Forelimb muscle (tissue), 1 donor: ENCODE measurements at places on chromosomes 3 and 15.

- DNase-seq, result no peak
Observed at GRCh38 chr15:89936051-89936785, 23.5 kb upstream of the ARPIN start.

- DNase-seq, result no peak
Observed at GRCh38 chr15:58830556-58830955, 59.5 kb downstream of the MINDY2 start.

DNA sequence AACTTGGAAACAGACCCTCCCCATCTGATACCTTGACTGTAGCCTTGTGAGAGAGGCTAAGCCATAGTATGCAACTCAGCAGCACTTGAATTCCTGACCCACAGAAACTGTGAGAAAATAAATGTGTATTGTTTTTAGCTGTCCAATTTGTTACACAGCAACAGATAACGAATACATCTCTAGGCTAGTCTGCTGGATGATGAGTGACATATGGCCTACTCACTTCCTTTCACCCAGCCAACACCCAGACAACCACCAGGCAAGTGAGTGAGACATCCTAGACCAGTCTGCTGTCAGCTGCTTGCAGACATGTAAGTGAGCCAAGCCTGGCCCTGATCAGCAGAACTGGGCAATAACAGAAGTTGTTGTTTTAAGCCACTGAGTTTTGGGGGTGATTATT, 19.2 kb upstream of the SMAD6 start:
- DNase-seq, result no peak

- no peak for DNase-seq
Observed at GRCh38 chr15:45458746-45459403, 63.7 kb downstream of the SLC30A4 start.

- DNase-seq, result no peak
Observed at GRCh38 chr3:24832891-24833290, 338.2 kb upstream of the THRB start.

DNA sequence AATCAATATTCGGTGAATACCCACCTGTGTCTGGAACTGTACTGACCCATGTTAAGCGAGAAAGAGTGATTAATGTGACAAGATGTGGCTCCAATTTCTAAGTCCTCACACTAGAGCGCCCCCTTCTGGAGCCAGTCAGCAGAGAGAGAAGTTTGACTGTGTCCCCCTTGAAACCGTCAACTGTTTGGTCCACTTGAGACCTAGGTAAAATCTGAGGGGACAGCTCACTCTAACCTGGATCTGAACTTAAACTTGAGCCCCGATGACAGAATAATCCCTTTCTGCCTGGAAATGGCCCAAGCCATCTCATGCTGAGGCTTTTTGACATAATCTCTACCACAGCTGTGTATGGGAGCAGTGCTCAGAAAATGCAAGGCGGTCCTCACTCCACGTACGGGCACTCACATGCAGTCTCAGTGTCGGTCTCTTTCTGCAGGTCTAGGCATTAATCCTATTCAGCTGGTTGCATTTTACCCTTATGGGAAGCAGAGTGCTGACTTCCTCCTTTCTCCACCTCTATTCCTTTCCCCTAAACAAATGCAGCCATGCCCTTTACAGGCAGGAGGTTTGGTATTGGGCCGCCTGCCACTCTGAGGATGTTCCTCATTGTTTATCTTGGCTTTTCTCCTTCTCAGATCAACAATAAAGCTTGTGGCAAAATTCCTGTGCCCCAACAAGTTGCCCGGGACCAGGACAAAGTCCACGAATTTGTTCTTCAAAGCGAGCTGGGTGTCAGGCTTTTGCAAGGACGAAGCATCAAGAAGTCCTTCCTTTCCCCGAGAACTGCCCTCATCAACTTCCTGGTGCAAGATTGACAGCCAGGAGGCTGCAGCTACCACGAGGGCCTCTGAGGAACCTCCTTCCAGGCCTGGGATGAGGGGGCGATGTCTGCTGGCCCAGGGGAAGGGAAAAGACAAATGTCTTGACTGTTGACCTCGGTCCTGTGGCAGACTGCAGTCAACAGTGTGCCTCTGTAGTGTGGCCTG, 47.5 kb upstream of the LIMD1 start:
- no peak for DNase-seq

DNA sequence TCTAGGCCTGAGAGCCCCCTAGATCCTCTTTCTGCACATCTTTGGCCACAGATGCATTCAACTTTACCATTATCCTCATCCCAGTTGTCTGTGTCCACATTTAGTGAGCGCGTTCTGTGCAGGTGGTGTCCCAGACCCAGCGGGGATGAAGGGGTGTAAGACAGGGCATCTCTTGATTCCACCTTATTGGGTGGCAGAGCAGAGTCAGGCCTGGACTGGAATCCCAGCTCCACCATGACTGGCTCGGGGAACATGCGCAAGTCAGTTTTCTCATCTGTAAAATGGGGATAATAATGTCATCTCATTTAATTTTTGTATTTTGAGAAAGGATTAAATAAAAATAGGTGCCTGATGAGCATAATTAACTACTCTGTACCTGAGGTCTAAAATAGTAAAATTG, 7.8 kb downstream of the SMAD6 start:
- DNase-seq, result no peak

- DNase-seq, result no peak
Observed at GRCh38 chr3:61527011-61527410, 34.4 kb upstream of the PTPRG start.

- DNase-seq, result no peak
Observed at GRCh38 chr3:36480911-36481648, 100.8 kb downstream of the STAC start.

- no peak for DNase-seq
Observed at GRCh38 chr3:16253601-16254000, 11.1 kb downstream of the DPH3 start.

GRCh38 chr15:85571780-85572179, 191.4 kb downstream of the AKAP13 start:
- DNase-seq, result no peak

- DNase-seq, result no peak
Observed at GRCh38 chr3:146581951-146582467, 23.1 kb downstream of the PLSCR5 start.

DNA sequence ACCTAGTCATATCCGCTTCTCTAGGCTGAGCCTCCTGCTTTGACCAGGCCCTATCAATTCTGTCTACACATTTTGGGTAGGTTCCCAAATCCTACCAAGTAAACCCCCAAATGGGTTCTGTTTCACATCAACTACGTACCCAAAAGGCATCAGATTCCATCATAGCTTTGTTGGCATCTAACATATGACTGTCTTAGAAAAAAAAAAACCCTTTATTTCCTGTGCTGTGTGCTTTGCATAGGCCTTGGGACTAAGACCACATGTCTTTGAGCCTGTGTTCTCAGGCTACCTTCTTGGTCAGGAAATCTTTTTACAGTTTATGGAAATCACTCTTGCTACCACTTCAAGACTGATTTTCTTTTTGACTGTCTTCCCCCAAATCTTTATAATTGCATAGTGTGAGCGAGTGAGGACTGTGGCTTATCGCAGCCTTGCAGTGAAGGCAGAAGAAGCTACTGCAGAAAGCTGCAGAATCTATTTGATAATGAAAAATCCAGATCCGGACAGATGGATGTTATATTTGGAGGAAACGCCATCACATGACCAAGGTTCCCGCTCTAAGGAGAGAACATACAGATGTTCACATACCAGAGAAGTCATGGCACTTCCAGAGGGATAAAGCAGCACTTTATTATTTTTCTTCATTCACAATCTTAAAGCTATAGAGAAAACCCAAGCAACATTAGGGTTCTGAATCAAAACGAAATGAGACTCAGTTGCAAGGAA, 111.2 kb downstream of the EOMES start:
- no peak for DNase-seq

DNA sequence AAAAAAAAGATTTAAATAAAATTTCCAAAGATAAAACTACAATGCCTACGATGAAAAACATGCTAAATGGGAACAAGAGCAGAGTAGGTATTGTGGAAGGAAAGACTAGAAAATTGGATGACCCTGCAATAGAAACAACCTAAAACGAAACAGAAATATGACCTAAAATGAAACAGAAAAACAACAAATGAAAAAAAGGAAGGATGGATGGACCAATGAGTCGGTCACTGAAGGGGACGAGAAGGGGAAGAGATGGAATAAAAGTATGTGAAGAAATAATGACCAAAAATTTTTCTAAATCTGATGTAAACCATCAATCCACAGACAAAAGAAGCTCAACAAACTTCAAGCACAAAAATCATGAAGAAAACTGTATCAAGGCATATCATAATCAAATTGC, 44.8 kb downstream of the TBC1D2B start:
- no peak for DNase-seq

DNA sequence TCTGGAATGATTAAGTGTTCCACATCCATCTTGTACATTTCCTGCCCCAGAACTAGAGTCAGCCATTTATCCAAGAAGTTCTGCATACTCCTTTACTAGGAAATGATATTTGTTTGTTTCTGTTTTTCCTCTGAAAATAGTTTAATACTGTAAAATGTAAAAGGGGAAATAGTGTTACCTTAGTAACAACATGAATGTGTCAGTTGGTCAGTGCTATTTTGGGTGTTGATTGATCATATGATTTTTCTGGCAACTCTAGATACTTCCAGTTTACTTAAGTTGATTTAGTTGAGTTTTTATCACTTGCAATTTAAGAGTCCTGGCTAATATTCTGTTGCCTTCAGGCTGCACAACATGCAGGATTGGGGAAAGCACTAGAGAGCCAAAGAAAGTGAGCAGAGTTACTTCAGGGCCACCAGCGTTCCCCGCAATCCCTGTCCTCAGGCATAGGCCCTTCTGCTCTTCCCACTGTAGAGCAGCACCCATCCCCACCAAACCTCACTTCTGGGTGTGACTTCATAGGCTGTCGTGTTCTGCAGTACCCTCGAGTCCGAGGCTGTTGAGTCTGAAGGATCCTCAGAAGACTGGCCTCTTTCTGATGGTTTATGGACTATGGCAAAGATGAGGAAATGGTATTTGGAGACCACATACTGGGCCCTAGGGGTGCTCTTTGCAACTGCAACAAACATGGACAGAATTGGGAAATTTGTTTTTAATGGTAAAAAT, 69.0 kb downstream of the CHD2 start:
- DNase-seq, result no peak

GRCh38 chr15:31230630-31231485, 95.8 kb upstream of the KLF13 start:
- DNase-seq, result no peak

- no peak for DNase-seq
Observed at GRCh38 chr15:58793862-58794261, 22.8 kb downstream of the MINDY2 start.

- no peak for DNase-seq
Observed at GRCh38 chr3:132843851-132844553, 121.8 kb upstream of the NPHP3 start.

GRCh38 chr3:2993736-2994135, 116.4 kb downstream of the IL5RA start:
- peak; percentile 16 for DNase-seq

DNA sequence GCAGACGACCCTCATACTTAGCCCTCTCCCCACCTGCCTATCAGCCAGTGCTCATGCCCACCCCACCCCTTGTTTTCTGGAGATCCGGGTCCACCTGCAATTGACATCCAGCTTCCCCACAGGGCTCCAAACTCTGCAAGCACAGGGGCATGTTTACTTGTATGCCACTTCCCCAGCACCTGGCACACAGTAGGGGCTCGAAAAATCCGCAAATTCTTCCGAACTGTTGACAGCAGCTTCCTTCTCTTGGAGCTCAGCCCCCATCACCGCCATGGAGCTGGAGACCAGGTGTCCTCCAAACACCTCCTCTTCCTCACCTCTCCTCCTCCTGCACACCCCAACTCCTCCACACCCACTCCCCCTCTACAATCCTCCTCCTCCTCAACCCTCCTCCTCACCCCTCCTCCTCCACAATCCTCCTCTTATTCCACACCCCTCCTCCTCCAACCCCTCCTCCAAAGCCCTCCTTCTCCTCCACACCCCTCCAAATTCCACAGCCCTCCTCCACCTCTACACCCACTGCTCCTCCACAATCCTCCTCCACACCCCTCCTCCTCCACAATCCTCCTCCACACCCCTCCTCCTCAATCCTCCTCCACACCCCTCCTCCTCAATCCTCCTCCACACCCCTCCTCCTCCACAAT, 70.4 kb upstream of the BLM start:
- DNase-seq, result no peak

- no peak for DNase-seq
Observed at GRCh38 chr3:10354361-10355015, 33.6 kb upstream of the SEC13 start.

DNA sequence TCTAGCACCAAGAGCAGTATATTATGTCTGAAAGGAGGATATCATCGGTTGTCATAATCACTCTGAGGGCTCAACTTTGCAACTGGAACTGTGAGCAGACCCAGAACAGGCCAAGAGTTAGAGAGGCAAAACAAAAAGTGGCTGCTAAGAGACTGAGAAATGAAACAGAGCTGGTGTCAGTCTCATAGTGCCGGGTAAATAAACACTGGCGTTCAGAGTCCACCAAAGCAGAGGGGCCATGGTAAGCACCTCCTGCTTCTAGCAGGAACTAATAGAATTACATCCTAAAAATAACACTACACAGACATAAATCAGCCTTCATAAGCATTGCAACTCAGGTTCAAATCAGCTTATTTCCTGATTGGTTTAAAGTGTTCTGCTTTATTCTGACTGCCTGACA, 10.3 kb upstream of the IL12A start:
- DNase-seq, result no peak

GRCh38 chr3:112813723-112814171, 32.9 kb downstream of the CD200R1L start:
- no peak for DNase-seq

GRCh38 chr3:117228466-117228865, 518.9 kb downstream of the TUSC7 start:
- no peak for DNase-seq

- no peak for DNase-seq
Observed at GRCh38 chr15:51137024-51137423, 42.3 kb upstream of the TNFAIP8L3 start.

DNA sequence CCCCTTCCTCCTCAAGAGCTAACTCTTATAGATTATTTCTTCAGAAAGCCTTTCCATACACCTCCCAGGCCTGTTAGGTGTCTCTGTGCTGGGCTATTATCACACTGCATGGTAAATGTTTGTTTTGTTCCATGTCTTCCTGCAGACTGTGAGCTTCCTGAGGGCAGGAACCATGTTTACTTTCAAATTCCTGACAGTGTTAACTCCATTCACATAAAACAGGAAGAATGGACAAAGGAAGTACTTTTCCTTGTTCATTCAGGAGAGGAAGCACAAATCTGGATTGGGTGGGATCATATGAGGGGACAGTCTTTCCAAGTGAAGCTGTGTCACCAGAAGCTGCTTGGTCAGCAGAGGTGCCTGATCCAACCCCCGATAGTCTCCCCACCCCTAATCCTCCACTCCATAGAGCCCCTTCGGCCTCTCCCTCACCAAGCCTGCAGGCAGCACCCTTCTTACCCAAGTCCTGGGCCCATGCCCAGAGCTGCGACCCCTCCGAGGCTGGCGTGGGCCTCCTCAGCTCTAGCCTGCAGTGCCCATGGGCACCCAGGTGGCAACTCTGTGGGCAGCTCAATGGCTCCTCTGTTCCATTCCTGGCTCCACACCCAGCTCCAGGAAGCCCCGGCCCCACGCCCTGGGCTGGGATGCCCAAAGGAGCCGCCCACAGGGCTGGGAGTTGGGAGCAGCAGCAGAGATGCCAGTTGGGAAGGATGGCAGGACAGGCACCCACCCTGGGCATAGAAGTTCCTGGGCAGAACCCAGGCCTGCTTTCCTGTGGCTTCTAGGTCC, 6.9 kb downstream of the SHF start:
- no peak for DNase-seq

- no peak for DNase-seq
Observed at GRCh38 chr15:92457471-92458041, 63.9 kb downstream of the ST8SIA2 start.

- peak; percentile 91 for DNase-seq
Observed at GRCh38 chr3:25427942-25428788, at the start of gene RARB. Gene RARB, plus strand, starts transcription at chr3:25428263. Its CDS starts 469 bp downstream, at chr3:25428732.

- DNase-seq, result no peak
Observed at GRCh38 chr15:31457631-31458526, 131.2 kb downstream of the KLF13 start.
